ENCODE measurements at places on chromosomes 7 and 10.

DNA sequence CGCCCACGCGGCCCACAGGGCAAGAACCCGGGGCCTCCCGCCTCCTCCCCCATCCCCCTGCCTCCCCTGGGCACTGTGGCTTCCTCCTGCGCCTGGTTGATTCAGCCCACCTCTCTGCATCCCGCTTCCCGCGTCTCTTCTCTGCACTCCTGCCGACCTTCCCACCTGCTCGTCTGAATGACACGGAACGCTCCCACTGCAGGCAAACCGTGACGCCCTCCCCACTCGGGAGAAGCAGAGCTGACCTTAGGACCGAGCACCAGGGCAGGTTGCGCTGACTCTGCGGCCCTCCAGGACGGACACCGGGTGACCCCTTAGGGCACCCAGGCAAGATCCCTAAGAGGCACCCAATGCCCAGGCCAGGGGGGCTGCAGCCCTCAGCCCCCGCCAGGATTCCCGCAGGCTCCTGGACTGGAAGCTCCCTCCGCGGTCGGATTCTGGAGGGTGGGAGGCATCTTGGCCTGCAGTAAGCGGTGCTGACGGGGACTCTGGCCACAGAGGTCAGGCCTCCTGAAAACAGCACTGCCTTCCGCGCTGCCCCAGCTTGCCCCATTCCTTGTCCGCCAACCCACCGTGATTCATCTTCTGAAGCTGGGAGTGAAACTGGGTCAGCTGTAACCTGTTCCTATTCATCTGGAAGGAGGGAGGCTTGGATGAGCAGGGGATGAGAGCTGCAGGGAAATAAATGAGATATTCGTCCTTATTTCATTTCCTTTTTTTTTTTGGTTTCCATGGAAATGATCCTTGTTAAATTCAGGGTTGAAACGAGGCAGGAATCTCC lies 990 bp downstream of the CALML3 start:
- DNase-seq, result no peak

DNA sequence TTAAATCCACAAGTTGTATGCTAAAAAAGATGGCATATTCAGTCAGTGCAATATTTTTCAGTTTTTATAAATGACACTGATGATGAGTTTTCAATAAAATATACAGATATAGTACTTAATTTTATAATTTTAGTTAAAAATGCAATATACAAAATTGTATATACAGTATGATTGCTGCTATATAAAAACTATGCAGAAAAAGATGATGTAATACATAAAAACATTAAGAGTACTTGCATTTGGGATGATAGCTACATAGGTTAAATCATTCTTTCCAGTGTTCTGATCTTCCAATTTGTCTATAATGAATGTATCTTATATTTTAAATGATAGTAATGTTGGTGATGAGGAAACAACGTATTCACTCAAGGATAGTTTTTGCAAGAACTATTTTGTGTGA lies 92.0 kb upstream of the RPA3 start:
- DNase-seq, result no peak

GRCh38 chr10:1661416-1661815 lies 75.9 kb downstream of the ADARB2 start:
- no peak for DNase-seq

GRCh38 chr7:12633582-12633981 lies 53.9 kb upstream of the ARL4A start:
- DNase-seq, result no peak

DNA sequence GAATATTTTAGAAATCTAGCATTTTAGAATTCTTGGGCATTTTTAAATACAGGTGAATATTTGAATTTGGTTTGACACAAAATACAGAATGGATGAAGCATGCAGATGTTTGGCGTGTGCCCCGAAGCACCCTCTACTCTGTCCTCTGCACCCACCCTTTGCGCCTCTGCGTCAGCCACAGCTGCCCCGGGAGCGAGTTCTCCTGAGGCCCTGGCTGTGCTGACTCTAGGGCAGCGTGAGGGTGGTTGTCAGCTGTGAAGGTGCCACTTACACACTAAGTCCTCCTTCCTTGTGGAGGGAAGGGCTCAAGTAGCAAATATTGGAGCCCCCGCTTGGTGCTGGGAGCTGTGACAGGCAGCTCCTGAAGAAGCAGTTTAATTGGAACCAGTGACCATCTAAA lies 48.4 kb downstream of the DAGLB start:
- DNase-seq, result no peak

DNA sequence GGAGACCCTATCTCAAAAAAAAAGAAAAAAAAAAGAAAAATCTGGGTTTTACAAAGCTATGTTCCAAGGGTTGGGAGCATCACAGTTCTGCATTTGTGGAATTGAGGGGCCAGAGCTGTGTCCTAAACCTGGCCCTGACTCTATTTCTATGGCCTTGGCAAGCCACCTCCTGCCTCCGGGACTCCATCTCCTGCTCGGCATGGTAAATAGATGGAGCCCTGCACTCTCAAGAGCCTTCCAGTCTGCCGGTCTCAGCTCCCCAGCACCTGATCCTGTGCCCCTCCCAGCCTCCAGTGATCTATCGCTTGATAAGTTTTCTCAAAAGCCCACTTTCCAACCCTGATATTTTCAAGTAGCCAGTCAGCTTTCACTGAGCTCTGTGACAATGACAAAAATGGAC lies 43.0 kb downstream of the KCNH2 start:
- no peak for DNase-seq

DNA sequence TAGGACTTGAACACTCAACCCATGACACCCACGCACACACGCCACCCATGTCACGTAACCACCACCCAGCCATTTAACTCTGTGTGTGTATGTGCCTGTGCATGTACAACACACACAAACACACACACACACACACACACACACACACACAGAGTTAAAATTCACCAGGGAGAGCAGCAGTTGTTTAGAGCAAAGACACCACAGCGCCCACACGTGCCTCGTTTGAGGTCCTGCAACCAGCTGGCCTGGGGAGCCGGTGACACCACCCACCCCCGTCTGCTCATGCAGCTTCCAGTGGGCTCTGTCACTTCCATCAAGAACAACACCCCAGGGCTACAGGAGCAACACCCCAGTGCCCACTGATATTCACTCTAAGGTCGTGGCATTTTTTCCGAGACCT lies 97.4 kb downstream of the ELFN1 start:
- DNase-seq, result no peak

DNA sequence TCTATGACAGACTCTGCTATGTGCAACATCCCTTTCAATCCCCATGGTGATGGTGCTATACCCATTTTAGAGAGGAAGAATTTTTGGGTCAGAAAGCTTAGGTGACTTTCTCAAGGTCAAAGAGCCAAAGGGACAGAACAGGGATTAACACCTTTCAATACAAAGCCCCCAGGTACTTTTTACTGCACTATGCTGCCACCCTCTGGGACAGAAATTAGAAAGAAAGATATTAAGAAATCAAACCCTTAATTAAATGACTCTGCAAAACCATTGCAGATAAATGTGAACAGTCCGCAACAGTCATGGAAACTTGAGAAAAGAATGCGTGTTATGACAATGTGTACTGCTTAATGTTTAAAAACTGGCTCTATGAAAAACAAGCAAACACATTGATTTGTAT lies 673.7 kb downstream of the MAGI2 start:
- DNase-seq, result no peak

DNA sequence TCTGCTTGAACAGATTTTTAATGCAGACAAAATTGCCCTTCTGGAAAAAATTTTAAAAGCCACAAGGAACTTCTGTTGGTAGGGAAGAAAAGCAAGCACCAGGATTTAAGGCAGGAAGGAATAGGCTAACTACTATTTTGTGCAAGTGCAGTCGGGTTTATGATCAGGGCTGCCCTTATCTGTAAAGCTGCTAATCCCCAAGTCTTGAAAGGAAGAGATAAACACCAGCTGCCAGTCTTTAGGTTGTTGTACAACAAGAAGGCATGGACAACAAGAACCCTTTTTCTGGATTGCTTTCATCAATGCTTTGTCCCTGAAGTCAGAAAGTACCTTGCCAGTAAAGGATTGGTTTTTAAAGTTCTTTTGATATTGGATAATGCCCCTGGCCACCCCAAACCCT lies 40.7 kb downstream of the RALA start:
- no peak for DNase-seq

GRCh38 chr7:134188311-134188710 lies 61.2 kb downstream of the LRGUK start:
- DNase-seq, result no peak

DNA sequence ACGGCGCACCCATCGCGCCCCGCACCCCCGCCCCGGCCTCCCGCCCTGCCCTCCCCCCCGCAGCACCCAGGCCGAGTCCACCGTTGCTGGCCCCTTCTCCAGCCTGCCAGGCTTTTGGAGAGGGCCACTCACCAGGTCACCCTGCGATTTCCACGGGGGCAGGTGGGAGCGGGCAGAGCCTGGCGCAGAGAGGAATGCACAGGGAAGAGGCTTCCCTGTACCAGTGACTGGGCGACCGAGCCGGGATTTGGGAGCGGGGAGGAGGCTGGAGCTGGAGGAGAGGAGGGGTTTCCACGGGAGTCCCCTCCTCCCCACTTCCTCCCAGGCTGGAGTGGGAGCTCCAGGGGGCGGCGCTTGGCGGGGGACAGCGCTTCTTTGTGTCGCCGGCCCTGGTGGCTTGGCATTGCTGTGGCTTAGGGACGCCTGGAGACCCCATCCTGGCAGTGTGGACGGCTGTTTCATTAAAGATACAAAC lies 19.3 kb downstream of the TCAF1 start:
- DNase-seq, result no peak

- no peak for DNase-seq
Observed at GRCh38 chr10:133277993-133278576, 1.4 kb upstream of the ADAM8 start.

GRCh38 chr7:115346685-115347084 lies 424.8 kb downstream of the MDFIC start:
- DNase-seq, result no peak

- no peak for DNase-seq
Observed at GRCh38 chr10:94098896-94099295, 105.2 kb downstream of the PLCE1 start.

DNA sequence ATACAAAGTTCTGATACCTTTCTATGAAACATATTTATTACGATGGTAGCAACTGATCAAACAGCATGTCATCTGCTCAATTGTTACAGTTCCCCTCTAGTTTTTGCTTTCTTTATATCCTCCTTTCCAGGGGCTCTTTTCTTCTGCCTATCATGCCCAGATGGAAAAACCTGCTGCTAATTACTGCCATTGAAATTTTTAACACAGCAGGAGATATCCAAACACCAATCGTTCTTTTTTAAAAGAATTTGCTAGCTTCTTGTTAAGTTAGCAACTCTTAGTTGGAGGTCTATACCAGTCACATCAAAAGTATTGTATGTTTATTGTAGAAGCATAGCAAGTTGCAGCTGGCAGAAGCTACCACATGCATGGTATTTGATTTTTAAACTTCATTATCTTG lies 768.5 kb downstream of the NXPH1 start:
- no peak for DNase-seq

- DNase-seq, result no peak
Observed at GRCh38 chr7:93307131-93307660, 75.0 kb downstream of the VPS50 start.

GRCh38 chr7:118109607-118110006 lies 74.4 kb upstream of the LSM8 start:
- DNase-seq, result no peak

DNA sequence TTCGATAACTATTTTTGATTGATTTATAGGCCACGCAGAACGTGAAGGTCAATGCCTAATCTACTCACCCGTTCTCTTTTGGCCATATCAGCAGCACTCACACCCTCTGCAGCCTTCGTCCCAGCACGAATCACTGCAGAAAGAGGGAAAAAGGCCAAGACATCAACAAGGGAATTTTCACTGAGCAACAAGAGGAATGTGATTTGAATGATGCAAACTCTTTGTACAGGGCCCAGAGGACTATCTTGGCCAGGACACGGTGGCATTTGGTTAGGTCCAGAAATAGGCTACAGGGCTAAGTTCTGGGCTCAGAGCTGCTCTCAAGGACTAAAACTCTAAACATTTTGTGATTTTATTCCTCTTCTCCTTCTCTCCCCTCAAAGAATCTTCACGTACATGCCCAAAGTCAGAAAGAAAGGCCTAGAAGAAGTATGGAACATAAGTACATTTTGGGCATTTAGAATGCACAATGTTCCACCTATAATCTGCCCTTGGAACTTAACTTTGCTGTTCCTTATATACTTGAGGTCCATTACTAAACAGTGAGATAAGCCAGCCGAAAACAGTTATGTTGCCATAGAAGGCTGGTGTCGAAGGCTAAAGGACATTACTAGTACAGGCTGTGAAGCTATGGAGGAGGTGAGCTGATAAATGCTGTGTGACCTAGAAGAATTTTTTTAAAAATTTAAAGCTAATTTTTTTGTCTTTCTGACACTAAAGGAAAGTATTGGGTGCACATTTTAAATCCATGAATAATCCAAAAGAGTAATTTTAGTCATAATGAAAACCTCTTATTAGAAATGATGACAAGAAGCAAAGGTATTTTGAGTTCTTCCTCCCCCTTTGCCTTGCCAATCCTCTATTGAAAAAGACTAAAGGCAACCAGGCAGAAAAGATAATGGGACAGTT lies 20.0 kb downstream of the RBM28 start:
- DNase-seq, result no peak

- no peak for DNase-seq
Observed at GRCh38 chr10:90906596-90906995, 14.3 kb downstream of the ANKRD1 start.

GRCh38 chr10:69181433-69181832 lies 1.4 kb downstream of the SUPV3L1 start:
- no peak for DNase-seq

- no peak for DNase-seq
Observed at GRCh38 chr7:145082366-145083161, 246.7 kb upstream of the TPK1 start.

- no peak for DNase-seq
Observed at GRCh38 chr7:106109521-106110237, 2.4 kb downstream of the SYPL1 start.

DNA sequence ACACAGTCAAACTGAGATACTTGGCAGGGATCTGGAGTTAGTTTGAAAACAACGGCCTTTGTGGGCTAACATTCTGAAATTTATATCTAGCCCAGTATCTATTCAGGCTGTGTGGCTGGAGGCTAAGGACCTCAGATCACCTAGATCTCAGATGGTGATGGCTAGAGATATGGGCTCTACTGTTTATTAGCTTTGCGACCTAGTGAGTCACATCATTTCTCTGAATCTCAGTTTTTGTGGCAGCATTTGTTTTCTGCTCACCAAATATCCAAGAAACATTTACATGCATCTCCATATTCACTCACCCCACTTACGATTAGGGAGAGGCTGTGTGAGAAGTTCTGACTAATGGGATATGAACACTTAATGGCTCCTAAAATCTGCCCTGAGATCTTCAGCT lies 503.9 kb downstream of the KIF20B start:
- DNase-seq, result no peak

DNA sequence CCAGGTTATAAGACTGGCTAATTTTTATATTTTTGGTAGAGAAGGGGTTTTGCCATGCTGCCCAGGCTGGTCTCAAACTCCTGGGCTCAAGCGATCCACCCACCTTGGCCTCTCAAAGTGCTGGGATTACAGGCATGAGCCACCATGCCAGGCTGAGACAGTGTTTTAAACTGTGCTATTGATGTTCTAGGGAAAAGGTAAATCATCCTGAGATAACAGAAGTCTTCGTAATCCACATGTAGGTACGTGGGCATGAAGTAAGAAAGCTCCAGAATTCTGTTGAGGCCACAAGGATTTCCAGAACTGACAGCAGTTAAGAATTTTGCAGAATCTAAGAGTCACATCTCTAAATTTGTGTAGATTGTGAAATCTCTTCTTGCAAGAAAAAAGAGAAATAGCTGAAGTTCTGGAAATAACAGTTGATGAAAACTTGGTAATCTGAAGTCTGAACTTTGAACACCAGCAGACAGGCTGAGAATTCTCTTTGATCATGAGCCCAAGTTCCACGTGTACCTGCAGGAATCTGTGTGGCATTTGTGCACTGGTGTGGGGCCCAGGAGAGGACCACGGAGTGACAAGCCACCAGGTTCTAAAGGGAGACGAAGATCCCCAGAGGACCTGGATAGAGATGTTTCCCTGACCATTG lies 24.6 kb downstream of the C7orf33 start:
- no peak for DNase-seq
